Smooth muscle cell of bladder (primary cell): ENCODE measurements at places on chromosomes 2 and 18. TPM values are rescaled to one million over a fixed set of nuclear protein-coding genes. Genes with fewer than 3 reads are reported as not detected.

The SPATA3 gene
- not detected in 2 replicates for total RNA-seq

The IL1R1 gene
- total RNA-seq, result 109 and 193 TPM in 2 replicates

The SEPTIN10 gene
- 63.4 and 63.5 TPM in 2 replicates for total RNA-seq

The CHRNG gene
- not detected in 2 replicates for total RNA-seq

The TEKT4 gene
- total RNA-seq, result not detected in 2 replicates

The SNTG2 gene
- not detected in 2 replicates for total RNA-seq

The CHRNA1 gene
- 0.09 and 0.14 TPM in 2 replicates for total RNA-seq

The NCKAP1 gene
- total RNA-seq, result 93.6 and 129 TPM in 2 replicates

The INHA gene
- total RNA-seq, result 0.28 and 0.46 TPM in 2 replicates

The DNAH6 gene
- total RNA-seq, result 0.09 and 0.14 TPM in 2 replicates

The XDH gene
- total RNA-seq, result 0.14 TPM in 1 of 2 replicates, not detected in the other

The MYO5B gene
- total RNA-seq, result 0.18 and 0.28 TPM in 2 replicates

The COL4A3 gene
- total RNA-seq, result under 0.01 and 0.18 TPM in 2 replicates

The GKN1 gene
- not detected in 2 replicates for total RNA-seq

The OBSL1 gene
- total RNA-seq, result 37.8 and 56.8 TPM in 2 replicates

The SERPINB11 gene
- total RNA-seq, result not detected in 2 replicates

The ZFAND2B gene
- 18.6 and 19.0 TPM in 2 replicates for total RNA-seq

The LPIN1 gene
- 53.5 and 61.3 TPM in 2 replicates for total RNA-seq

The NRBP1 gene
- total RNA-seq, result 89.6 and 102 TPM in 2 replicates

The TCF23 gene
- not detected in 2 replicates for total RNA-seq

The DSEL gene
- 43.2 and 60.6 TPM in 2 replicates for total RNA-seq

The CLIP4 gene
- 63.3 and 94.0 TPM in 2 replicates for total RNA-seq

The GKN2 gene
- not detected in 2 replicates for total RNA-seq

The SULT1C4 gene
- 0.37 TPM in 1 of 2 replicates, not detected in the other for total RNA-seq

The HMSD gene
- under 0.01 TPM in 2 replicates for total RNA-seq

The NPAS2 gene
- total RNA-seq, result 4.8 and 5.8 TPM in 2 replicates

The SATB2 gene
- total RNA-seq, result 17.6 and 19.0 TPM in 2 replicates

The DSG1 gene
- total RNA-seq, result not detected in 2 replicates

The LYG1 gene
- total RNA-seq, result 0.18 and 0.43 TPM in 2 replicates

The AFTPH gene
- total RNA-seq, result 25.5 and 27.5 TPM in 2 replicates

The LIMS3 gene
- 2.8 and 5.2 TPM in 2 replicates for total RNA-seq

The NMUR1 gene
- not detected in 2 replicates for total RNA-seq

The CHRND gene
- not detected in 2 replicates for total RNA-seq

The ANKRD53 gene
- 0.14 and 0.37 TPM in 2 replicates for total RNA-seq

The TLX2 gene
- not detected in 2 replicates for total RNA-seq

The LAMA3 gene
- 19.1 and 20.9 TPM in 2 replicates for total RNA-seq

The ZNF521 gene
- 25.0 and 37.3 TPM in 2 replicates for total RNA-seq

The CCDC88A gene
- 23.6 and 27.5 TPM in 2 replicates for total RNA-seq

The IGFBP2 gene
- total RNA-seq, result 2.8 and 4.7 TPM in 2 replicates

The AMER3 gene
- not detected in 2 replicates for total RNA-seq

The IL36RN gene
- total RNA-seq, result 0.09 TPM in 1 of 2 replicates, not detected in the other

The HAAO gene
- total RNA-seq, result 0.46 and 1.8 TPM in 2 replicates

The OTX1 gene
- total RNA-seq, result 0.14 and 0.18 TPM in 2 replicates

The GPR35 gene
- 0.28 and 0.74 TPM in 2 replicates for total RNA-seq

The SAG gene
- not detected in 2 replicates for total RNA-seq

The NT5C1B gene
- not detected in 2 replicates for total RNA-seq

The ADNP2 gene
- total RNA-seq, result 9.3 and 10.5 TPM in 2 replicates

The MYCN gene
- not detected in 2 replicates for total RNA-seq

The MDH1B gene
- 1.4 and 2.0 TPM in 2 replicates for total RNA-seq

The ABCG5 gene
- not detected in 2 replicates for total RNA-seq

The IL1RL1 gene
- 0.14 and 0.18 TPM in 2 replicates for total RNA-seq

The MERTK gene
- total RNA-seq, result 0.14 and 0.28 TPM in 2 replicates

The ZC3H6 gene
- total RNA-seq, result 3.1 and 3.4 TPM in 2 replicates

The EPB41L3 gene
- 10.1 and 30.4 TPM in 2 replicates for total RNA-seq

The RAB6C gene
- total RNA-seq, result not detected in 2 replicates

The ABCB11 gene
- total RNA-seq, result not detected in 2 replicates

The HOXD8 gene
- total RNA-seq, result 1.1 and 1.6 TPM in 2 replicates

The DOCK10 gene
- total RNA-seq, result 7.8 and 11.9 TPM in 2 replicates

The SERPINB10 gene
- not detected in 2 replicates for total RNA-seq
